ENCODE measurements at places on chromosomes 7 and 10.

- DNase-seq: no peak
Measured at GRCh38 chr10:100637785-100638184, 102.0 kb downstream of the HIF1AN start.

GRCh38 chr10:29104661-29105399 is 184.0 kb upstream of the LYZL1 start:
- no peak for DNase-seq

DNA sequence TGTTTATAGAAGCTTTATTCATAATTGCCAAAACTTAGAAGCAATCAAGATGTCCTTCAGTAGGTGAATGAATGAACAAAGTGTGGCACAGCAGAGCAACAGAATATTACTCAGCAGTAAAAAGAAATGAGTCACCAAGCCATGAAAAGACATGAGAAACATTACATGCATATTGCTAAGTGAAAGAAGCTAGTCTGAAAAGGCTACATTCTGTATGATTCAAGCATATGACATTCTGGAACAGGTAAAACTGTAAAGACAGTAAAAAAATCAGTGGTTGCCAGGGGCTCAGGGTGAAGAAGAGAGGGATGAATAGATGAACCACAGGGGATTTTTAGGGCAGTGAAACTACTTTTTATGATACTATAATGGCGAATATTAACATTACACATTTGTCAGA is 80.9 kb upstream of the APBB1IP start:
- no peak for DNase-seq

DNA sequence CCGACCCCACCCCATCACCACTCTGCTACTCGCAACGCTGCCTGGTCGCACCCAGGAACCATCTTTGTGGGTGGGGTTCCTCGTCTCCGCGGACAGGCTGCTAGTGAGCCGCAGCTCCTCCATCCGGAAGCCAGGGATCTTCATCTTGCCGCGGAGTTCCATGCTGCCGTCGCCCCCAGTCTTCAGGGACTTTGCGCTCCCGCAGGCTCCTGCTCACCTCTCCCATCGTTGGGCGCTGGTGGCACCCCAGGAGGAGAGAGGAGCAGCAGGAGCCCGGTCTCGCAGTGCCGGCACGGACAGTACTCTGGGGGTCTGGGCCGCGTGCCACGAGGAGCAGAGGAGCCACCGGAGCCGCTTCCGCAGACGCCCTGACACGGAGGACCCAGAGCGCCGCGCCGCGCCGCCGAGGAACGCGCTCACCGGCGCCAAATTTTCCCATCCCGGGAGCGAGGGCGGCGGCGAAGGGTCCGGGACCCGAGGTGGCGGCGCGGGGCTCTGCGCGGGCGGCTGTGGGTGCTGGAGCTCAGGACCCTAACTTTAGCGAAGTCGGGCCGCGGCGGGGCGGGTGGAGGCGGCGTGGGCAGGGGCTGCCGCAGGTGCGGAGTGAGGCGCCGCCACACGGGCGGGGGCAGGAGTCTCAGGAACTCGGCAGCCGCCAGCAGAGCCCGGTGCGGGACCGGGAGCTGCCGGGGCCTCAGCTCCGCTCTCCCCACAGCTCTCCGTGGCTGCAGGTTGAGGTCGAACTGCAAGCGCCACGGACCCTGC is 750.1 kb upstream of the SORCS1 start:
- DNase-seq: peak; percentile 59

DNA sequence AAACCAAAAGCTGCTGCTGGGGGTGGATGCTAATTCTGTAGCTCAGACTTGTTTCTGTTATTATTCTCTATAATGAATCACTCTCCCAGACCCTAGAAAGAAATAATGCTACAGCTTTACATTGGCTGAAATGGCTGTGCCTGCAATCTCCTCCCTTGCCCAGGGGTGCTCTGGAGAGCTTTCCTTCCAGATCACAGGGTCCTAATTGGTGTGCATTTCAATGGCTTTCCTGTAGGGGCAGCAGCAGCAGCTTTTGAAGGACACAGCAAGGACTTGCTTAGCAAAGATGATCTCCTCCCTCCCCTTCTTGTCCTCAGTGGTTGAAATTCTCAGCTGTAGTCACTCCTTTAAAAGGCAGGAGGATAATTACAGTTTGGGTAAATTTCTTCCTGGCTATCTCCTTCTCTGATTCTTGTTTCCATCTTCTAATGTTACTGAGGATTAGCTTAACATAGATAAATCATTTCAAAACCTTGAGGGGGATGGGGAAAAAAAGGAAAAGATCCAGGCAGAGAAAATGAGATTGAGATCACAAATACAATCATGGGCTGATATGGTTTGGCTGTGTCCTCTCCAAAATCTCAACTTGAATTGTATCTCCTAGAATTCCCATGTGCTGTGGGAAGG is 120.2 kb upstream of the CTTNBP2 start:
- no peak for DNase-seq

DNA sequence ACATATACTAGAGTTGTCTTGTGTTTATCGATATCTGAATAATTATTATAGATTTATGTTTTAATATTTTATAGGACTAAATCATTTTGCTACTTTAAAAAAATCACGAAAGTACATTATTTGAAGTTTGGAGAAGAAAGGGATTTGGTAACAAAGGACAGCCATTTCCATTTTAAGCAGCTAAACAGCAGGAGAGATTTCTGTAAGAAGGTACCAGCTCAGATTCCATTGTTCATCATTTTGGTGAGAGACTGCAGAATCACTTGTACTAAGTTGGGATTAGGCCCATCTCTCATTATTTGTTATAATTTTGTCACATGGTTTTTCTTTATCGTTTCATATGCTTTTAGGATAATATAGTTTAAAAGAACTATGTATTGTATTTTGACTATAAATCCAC is 46.7 kb downstream of the PALS2 start:
- DNase-seq: no peak

GRCh38 chr7:1994931-1995330 is 237.8 kb downstream of the MAD1L1 start:
- no peak for DNase-seq

DNA sequence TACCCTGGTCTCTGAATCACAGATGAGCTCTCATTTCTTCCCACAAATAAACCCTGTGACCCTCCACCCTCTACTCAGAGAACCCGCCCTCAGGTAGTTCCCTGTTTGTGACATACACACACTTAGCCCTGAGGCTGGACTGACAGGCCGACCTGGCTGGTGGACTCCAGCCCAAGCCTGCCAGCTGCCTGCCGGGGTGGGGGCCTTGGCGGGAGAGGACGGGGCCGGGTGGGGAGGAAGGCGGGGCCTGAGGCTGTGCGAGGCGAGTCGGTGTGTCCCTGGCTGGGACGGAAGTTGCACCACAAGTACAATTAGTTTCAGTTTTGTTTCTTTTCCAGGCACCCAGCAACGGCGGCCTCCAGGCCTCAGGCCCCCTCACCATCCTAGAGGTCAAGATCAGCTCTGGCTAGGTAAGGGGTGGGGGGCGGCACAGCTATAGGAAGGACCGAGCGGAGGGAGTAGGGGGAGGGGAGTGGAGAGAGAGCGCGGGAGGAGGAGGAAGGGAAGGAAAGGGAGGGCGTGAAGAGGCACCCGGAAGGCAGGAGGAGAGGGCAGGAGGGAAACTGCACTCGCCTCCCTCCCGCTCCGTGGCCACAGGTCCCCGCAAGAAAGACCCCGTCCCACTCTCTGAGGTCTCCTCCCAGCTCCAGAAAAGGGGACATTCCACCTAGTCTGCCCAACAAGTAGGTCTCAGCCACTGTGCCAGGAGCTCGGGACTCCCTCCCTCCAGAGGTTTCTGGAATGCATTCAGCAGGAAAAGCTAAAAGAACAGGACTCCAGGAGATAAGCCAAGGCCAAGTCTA is at the start of gene TRIM56:
TSS of gene TRIM56 (plus strand) at position 320 of the 803 bp plus-strand sequence. CDS start 1,832 bp downstream, outside the sequence.
- peak; percentile 88 for DNase-seq

DNA sequence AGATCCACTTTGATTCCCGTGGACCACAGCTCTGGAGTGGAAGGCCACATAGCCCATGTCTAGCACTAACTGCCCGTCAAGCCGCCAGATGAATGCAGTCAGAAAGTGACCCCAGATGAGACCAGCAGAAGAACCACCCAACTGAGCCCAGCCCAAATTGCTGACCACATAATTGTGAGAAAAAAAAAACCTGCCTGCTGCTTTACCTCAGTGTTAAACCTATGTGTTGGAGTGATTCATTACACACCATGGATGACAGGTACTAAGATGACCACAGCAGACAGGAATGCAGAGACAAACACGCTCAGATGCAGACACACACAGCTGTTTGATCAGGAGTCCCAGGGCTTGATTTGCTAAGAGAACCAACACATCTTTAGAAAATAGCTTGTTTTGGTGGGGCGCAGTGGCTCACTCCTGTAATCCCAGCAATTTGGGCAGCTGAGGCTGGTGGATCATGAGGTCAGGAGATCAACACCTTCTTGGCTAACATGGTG is 168.1 kb upstream of the PPP2R2D start:
- peak; percentile 13 for DNase-seq

GRCh38 chr7:128914566-128915151 is 4.2 kb upstream of the KCP start:
- peak; percentile 35 for DNase-seq

GRCh38 chr7:132546366-132547127 is 29.7 kb downstream of the PLXNA4 start:
- no peak for DNase-seq

- DNase-seq: no peak
Measured at GRCh38 chr7:80247144-80247543, 112.5 kb downstream of the GNAI1 start.

DNA sequence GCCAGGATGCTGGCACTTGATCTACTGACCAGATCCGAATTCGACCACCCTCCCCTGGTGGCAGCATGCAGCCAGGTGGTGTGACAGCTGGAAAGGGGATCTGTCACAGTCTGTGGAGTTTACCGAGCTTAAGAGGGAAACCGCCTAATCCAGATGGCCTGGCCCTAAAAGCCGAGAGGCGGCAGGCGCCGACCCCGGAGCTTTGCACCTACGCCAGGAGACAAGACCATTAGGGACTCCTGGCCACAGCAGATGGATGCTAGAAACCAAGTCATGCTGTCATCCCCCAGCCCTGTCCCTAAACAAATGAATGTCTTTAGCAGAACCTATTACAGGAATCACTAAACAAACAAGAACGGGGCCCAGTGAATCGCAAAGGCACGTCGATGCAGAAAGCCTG is 27.7 kb downstream of the RCC1L start:
- no peak for DNase-seq

DNA sequence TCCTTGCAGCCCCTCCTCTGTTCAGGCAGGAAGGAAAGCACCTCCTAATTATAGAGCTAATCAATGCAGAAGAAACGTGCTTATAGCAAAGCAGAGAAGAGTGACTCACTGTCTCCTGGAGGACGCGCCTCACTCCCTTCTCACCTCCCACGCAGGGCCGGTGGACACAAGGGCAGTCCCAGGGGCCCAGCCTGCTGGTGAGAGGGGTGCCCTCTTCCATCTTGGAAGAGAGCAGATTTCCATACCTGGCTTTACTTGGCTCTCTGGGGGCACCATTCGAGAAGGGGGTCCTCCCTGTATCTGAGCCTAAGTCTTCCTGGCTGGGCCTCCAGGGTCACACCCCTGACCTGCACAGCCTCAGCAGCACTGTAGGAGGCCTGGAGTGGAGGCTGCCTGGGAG is 55.8 kb downstream of the RASGEF1A start:
- DNase-seq: peak; percentile 22

- peak; percentile 42 for DNase-seq
Measured at GRCh38 chr10:69489506-69490090, 38.3 kb downstream of the TSPAN15 start.

GRCh38 chr10:88019753-88020152 is 156.3 kb downstream of the PTEN start:
- DNase-seq: no peak

DNA sequence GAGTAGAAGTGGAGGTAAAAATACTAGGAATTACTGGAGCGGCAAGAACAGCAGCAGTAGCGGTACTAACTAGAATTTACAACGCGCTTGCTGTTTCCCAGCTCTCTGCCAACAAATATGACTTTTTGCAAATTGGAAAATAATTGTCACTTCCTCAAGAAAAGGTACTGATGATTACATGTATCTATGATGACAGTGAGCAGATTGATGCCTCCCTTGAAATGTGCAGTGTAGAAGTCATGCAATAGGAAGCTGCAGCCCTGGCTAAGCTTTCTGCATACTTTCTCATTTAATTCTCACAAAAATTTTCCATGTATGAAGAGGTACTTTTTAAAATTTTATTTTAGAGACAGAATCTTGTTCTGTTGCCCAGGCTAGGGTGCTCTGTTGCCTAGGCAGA is 49.9 kb downstream of the ANK3 start:
- no peak for DNase-seq

DNA sequence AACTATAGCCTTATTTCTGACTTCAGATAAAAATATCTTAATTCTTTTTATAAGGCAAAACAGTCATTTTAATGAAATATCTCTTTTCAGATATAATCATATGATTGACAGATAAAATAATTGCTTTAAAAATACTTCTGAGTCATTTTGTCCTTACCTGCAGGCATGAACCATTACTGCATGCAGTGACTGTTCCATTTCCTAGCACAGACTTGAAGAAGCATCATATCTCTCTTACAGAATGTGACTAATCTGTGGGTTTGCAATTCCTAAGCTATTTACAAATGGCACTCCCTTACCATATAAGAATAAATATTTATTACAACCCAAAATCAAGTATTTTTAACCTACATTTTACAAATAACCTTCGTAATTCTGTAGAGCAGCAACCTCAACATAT is 120.7 kb downstream of the SRPK2 start:
- DNase-seq: no peak

- no peak for DNase-seq
Measured at GRCh38 chr10:13969792-13970140, 361.0 kb downstream of the FRMD4A start.

DNA sequence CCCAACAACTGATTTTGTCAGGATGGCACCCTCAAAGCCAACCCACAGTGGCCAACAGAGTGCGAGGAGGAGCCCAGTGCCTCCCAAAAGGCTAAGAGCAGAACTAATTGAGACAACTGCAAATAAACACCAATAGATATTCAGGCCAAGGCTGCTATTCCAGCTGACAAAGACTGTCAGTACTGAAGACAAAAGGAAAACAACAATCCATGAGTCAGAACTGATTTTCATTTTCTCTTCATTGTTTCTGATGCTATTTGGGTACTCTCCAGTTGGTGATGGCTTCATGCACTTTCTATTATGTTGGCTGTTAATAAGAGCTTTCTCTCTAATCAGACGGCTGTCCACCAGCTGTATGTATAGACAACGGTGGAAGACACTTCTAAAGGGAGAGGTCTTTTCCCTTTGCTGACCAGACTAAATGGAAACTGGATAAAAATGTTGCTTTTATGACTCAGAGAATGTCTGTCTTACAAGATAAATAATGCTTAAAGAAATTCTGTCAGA is 515.9 kb downstream of the PARD3 start:
- no peak for DNase-seq

GRCh38 chr7:13021566-13022300 is 334.3 kb downstream of the ARL4A start:
- DNase-seq: no peak

GRCh38 chr10:60042262-60042661 is 135.9 kb upstream of the CCDC6 start:
- DNase-seq: no peak

DNA sequence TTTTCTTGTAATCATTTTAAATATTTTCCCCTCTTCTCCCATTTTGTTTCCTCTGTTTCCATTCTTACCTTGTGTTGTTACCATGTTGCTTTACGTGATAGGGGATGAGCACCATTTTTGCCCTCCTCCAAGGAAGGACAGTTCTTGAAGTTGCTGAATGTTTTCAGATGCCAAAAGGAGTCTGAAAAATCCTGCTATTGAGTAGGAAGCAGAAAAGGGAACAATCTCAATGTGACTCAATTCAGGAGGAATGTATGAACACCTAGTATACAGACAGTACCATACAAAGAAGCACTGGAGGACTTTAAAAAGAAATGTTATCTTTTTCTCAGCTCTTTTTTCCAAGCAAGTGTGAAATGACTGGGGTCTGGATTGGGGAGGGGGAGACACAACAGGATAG is 5.1 kb upstream of the NAMPT start:
- no peak for DNase-seq

All from sciatic nerve (tissue), 2 donors.